Esophagus squamous epithelium (tissue), 5 donors: ENCODE measurements at places on chromosomes 4 and X.

GRCh38 chr4:80171656-80172055 lies 25.6 kb upstream of the PRDM8 start:
- DNase-seq = no peak

DNA sequence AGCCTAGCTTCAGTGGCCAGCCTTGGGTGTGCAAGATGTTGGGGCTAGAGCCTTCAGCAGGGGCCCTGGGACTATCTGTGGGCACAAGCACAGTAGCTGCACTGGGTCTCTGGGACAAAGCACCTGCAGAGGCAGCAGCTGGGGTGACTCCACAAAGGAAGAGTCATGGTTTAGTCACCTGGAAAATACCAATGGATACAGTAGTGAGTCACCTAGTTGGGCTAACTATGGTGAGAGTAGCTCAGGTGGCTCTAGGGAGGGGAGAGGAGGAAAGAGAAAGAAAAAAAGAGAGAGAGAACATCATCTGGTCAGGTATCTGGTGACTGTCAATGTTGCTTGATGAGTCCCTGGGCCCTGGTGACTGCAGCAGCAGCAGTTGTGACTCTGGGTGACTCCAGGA lies 72.9 kb upstream of the SPIN4 start:
- DNase-seq = no peak

- DNase-seq = no peak
Measured at GRCh38 chr4:25859429-25860148, 3.2 kb downstream of the SEL1L3 start.

GRCh38 chr4:42643685-42644084 lies 13.2 kb downstream of the ATP8A1 start:
- DNase-seq = no peak

GRCh38 chrX:15146515-15146914 lies 123.4 kb downstream of the ASB9 start:
- no peak for DNase-seq

DNA sequence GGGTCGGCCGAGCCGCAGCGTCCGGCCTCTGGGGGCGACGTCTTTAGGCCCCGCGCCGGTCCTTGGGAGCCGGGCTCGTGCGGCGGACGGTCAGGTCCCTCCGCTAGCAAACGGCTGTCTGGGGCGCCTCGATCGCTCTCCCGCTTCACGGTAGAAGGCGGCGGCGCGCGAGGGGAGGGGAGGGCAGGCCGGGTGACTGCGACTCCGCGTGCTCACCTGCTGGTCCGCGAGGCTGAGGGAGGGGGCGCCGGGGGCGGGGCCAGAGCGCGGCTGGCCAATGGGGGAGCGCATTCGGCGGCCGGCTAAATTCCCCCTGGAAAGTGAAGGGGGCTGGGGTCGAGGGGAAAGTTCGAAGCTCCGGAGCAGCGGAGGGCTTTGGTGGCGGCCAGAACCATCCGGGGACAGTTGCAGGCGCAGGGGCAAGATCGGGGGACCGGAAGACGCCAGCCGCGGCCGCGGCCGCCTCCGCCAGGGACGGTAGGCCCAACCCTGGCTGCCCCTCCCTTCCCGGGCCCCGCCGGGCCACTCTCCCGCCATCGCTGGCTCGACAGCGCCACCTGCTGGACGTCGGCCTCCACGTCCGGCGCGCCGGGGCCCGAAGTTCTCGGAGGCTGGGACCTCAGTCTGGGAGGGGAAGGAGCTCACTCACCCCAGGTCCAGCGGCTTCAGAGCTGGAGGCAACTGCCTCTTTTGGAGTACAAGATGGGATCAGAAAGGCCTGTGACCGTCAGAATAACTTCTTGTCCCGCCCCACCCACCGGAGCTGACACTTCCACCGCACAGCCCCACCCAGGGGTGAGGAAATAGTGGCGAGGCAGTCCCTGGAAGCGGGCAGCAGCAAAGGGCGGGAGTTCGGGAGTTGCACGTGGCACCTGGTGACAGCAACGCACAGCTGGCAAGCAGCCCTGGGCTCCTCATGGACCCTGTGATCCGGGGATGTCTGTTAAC lies 49.9 kb downstream of the ELF4 start:
- DNase-seq = peak; percentile 3

DNA sequence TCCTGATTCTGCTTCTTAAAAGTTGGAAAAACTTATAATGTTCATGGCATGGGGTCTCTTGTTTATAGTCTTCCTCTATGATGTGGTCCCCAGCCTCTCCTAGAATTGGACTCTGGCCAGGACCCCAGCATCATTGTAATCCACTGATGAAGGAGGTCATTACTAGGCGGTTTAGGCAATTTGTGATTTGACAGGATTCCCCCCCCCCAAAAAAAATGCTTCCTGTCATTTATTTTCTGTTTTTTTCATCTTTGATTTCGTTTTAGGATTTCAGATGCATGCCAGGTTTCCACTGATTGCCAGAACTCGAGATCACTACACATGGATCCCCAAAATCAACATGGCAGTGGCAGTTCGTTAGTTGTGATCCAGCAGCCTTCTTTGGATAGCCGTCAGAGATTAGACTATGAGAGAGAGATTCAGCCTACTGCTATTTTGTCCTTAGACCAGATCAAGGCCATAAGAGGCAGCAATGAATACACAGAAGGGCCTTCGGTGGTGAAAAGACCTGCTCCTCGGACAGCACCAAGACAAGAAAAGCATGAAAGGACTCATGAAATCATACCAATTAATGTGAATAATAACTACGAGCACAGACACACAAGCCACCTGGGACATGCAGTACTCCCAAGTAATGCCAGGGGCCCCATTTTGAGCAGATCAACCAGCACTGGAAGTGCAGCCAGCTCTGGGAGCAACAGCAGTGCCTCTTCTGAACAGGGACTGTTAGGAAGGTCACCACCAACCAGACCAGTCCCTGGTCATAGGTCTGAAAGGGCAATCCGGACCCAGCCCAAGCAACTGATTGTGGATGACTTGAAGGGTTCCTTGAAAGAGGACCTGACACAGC lies 4.9 kb downstream of the SPRY1 start:
- DNase-seq = no peak

DNA sequence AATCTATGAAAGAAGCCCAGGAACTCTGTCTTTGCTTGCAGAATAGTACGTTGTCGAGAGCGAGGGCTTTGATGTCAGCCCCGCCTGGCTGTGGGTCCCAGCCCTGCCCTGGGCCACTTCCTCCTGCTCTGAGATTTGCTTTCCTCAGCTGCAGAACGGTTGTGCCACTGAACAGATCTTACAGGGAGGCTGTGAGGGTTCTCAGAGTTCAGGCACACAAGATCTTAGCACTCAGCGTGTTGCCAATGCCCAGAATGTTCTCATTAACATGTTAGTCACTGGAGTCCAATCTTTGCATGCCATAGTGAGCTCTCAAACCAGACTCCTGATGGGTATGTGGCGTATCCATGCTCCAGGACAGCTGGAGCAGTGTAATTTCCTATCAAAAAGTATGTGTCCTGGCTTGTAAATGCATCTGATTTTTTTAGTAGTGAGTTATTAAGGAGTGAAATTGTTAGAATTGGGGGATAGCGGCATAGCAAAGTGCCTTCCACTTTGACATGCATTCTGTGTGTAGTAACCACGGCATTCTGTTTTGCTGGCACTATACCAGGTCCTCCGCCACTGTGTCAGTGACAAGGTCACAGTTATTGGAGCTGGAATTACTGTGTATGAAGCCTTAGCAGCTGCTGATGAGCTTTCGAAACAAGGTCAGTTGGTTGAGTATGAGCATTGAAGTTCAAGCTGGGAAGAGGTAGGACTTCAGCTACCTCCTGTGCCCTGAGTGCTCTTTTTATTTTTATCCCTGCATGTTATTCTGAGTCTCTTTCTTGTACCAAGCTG lies 31.6 kb downstream of the TKTL1 start:
- DNase-seq = no peak

- DNase-seq = no peak
Measured at GRCh38 chr4:33160126-33160525, 2440.0 kb downstream of the PCDH7 start.

DNA sequence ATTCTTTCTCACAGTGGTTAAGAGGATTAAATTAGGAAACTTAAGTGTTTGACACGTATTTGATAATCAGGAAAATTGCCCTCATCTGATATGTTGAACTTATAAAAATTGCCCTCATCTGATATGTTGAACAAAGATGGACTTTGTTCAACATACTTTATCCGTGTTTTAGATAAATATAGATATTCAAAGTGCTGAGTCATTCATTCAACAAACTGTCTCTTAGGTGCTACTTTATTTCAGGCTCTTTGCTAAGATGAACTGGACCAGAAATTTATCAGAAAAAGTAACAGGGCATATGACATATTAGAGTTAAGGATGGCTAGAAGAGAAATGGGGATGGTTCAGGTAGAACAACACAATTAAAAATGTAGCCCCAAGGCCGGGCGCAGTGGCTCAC lies 81.7 kb downstream of the IL1RAPL1 start:
- no peak for DNase-seq

- DNase-seq = no peak
Measured at GRCh38 chrX:120736989-120737388, 107.1 kb upstream of the C1GALT1C1 start.

GRCh38 chr4:25174674-25175073 lies 14.4 kb upstream of the SEPSECS start:
- no peak for DNase-seq

DNA sequence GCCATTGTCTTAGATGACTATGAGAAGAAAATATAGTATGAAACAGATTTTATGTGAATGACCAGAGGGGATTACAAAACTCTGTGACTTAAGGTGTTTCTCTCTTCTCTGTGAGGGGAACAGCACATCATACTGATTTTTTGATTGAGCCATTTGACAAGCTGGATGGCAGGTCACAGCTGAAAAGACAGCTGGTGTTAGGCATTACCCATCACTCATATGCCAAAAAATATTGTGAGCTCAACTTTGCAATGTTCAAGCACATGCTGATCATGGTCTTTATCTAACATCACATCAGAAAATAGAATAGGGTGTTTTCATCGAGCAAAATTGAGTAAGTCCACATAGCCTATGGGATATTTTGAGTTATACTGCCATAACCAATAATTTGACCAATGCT lies 86.7 kb upstream of the TECRL start:
- no peak for DNase-seq

DNA sequence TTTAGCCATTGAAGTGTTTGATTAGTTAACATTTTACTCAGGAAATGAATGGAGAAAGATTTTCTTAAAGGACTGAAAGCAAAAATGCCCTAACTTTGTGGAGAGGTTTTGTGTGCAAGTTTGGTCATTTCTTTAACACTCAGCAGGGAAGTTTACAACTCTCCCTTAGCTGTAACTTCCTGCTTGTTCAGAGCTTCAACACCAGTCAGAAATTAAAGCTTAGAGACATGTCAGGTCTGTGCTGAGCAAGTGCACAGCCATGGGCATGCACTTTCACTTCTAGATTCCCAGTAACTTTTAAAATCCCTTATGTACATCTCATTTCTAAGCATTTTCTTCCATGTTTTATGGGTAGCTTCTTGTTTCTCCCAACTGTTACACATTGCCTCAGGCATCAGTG lies 326.0 kb downstream of the ACTRT1 start:
- DNase-seq = no peak

DNA sequence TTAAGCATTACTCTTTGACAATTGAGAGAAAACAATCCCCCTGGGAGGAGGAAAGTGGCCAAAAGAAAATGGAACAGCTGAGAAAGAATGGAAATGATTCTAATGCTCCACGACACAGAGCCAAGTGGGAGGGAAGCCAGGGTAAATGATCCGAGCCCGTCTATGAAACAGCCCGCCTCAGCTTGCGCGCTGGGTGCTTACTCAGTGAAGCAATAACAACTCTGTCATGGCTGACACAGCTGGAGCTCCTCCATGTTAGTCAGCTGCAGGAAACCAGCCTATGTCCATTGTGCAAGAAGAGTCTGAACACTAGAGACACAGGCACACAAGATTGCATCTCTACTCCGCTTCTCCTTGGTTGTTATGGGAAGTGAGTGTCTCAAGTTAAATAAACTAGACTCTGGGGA lies 19.3 kb downstream of the NOA1 start:
- peak; percentile 33 for DNase-seq

DNA sequence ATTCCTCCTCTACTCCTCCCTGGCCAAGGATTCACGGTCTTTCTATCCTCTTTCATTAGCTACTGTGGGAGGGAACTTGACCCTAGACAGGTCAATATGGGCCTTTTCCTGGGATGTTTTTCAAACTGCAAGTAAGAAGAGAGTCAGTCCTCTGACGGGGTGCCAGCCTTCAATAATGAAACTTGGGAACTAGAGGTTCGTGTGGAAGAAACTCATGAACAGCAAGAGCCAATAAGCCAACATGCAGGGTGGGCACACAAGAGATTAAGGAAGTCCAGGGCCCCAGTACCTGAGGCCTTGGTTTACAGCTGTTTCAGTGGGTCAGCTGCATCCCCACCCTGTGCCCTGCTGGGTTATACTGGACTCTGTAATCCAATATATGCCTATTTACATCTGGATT lies 49.3 kb downstream of the LIMCH1 start:
- DNase-seq = no peak

GRCh38 chr4:149203256-149204001 lies 612.2 kb downstream of the IQCM start:
- no peak for DNase-seq

DNA sequence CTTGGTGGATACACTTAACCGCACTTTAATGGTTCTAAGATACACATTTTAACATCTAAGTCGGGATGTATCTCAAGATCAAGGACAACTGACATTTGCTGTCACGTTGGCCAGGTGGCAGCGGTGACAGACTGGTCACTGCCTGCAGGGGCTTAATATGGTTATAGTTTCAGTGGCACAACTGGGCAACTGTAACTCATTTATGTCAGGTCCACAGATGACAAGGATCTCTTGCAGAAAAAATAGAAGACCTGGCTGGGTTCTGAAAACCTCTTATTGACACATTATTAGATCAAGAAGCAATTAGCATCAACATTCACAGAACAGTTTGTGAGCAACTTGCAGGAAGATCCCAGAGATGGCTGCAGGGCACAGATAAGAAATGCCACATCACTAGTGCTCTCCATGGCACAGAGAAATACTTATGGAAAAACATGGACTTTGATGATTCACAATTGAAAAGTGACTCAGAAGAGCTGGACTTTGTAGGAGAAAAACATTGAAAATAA lies 99.6 kb upstream of the SORBS2 start:
- no peak for DNase-seq

DNA sequence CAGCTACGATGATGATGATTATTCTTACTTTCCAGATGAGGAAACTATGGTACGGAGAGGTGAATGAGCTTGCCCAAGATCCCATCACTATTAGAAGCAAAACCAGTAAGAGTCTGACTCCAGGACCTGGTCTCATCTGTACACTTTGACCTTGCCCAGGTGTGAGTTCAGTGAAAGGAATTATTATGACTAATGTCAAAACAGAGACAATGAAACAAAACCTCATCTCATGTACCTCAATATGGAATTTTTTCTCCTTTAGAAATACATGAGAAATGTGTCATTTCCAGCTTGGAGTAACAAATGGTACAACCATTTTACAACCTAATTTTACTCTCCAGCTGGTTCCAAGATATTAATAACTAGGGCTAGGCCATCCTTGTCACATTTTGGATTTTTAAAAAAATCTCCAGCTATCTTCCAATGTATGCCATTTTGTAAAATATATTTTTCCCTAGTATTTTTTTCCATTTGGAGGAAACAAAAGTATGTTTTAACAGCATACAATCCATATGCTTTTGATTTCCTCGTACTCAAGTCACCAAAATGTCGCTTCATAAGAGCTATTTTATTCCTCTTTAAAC lies 213.8 kb downstream of the PTTG2 start:
- DNase-seq = no peak
